ENCODE measurements at places on chromosomes 13 and 19.

- no peak for DNase-seq
Measured at GRCh38 chr13:68046903-68047302, 816.8 kb upstream of the PCDH9 start.

- peak; percentile 6 for DNase-seq
Measured at GRCh38 chr19:16628984-16629691, 1.1 kb upstream of the MED26 start.

GRCh38 chr19:18649371-18650020 is 12.7 kb downstream of the KLHL26 start:
- peak; percentile 48 for DNase-seq

DNA sequence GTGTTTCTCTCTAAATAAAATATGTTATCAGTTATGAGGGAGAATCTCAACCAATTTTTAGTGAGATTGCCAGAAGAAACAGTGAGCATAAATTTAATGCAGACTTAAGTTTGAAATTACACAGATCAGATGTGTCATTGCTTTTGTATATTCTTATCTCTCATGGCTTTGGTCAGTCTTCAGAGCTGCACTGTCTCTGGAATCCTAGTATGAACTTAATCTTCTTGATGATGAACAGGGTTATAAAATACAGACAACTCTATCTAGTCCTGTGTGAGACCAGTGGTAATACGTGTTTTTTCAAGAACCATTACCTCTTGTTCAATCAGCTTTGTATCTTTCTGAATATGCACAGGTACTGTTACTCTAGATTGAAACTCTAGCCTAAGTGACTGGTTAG is 528.0 kb downstream of the DACH1 start:
- DNase-seq = no peak

All from mammary epithelial cell (primary cell).